ENCODE measurements at places on chromosomes 1 and 21.

- no peak for DNase-seq
These were observed 19.9 kb downstream of the DHCR24 start for GRCh38 chr1:54866801-54867716.

- no peak for DNase-seq
These were observed 139.1 kb upstream of the USH2A start for GRCh38 chr1:216562383-216562782.

GRCh38 chr21:36646645-36647044 lies 52.3 kb upstream of the SIM2 start:
- no peak for DNase-seq

DNA sequence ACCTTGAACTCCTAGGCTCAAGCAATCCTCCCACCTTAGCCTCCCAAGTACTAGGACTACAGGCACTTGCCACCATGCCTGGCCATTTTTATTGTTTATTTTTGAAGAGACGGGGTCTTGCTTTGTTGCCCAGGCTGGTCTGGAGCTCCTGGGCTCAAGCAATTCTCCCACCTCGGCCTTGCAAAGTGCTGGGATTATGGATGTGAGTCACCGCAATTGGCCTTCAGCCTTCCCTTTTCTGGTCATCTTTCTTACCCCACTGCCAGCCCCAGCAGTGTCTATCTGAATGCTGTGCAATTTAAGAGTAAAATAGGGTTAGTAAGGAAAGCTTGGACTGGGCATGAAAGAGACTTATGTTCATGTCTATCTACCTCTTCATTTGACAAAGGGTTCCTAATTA lies 6.1 kb upstream of the KLF17 start:
- DNase-seq = no peak

GRCh38 chr1:9917901-9918300 lies 7.8 kb upstream of the CTNNBIP1 start:
- no peak for DNase-seq

DNA sequence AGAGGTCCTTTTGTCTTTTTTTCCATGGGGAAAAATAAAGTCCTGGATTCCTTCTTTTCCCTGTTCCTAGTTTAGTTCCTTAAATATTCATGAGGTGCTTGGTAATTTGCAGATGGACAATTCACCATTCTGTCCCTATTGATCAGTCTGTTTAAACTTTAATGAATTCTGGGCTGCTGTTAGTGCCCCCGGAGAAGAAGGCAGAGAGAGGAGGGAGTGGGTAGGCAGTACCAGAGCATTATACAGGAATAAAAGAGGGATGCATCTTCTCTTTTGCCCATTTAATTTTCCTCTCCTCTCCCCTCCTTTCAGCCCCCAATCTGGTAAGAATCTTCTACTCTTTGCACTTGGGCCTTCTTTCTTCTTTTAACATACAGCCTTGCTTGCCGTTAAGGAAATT lies 25.9 kb downstream of the FGGY start:
- DNase-seq = no peak

DNA sequence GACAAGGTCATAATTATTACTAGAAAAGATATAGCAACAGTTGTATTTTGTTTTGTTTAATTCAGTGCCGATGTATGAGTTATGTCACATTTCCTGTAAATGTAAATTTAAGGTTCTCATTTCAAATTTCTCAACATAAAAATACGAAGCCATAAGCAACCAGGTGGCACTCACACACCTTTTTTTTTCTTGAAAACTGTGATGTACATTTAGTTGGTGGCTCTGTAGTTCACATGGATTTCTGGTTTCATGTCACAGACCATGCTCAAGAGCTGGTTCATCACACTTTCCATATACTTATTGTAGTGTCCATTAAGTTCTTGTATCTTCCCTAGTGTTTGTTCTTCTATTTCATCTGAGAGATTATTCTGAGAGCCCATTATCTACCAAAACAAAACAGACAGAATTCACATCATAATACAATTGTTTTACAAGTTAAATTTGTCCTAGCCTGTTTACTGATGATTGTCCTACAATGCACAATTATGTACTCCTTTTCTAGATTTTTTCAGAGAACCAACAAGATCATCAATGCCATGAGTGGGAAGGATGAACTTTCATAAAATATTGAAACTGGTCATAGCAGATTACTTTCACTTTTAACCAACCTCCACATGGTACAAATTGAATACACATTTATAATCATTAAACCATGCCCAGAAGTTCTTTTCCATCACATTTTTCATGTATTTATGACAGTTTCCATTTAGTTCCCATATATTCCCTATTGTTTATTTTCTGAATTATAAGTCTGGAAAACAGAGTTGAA lies 17.1 kb downstream of the ATP6V1G3 start:
- DNase-seq = no peak
